ENCODE measurements at places on chromosomes 11 and 22.
A peak's percentile ranks its signal among the peaks of the same experiment; 100 is the strongest.

DNA sequence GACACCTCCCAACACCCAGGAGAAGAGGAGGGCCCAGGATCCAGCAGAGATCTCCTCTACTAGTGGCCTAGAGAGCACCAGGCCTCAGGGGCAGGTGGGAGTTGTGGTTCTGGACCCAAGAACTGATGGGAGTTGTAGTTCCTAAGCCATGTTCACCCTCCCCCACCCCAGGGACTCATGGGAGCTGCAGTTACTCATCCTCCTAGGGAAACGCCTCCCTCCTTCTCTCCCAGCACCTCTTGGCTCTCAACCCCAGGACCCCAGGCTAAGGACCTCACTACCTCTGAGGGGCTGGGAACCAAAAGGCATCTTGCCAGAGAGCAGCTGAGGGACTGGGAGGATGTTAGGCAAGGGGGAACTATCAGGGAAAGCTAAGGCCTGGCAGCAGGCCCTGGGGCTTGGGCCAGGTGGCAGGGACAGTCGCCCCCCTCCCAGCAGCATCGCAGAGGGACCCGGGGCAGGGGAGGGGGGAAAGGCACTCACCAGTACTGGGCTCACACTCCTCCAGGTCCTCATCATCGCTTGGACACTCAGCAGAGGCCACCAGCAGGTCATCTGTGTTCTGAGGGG, 28.9 kb downstream of the SLC22A12 start:
- peak; percentile 77 for DNase-seq

DNA sequence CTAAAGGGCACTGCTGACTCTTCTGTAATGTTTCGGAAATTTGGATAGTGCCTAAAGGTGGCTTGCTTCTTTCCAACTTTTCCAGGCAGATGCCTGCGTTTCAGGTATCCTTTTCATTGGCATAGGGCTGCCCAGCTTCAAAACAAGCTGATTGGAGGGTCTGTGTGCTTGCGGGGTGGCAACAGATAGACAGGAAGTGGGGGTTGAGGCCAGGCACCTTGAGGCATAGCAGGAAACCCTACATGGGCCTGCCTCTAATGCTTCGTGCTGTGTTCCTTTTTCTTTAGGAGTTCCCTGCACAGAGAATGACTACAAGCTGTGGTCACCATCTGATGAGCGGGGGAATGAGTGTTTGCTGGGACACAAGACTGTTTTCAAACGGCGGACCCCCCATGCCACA, 92.2 kb upstream of the SORL1-AS1 start:
- no peak for DNase-seq

- DNase-seq = no peak
Observed at GRCh38 chr11:123543797-123544196, 110.6 kb downstream of the SCN3B start.

- no peak for DNase-seq
Observed at GRCh38 chr11:115872416-115872815, 368.2 kb upstream of the CADM1 start.

DNA sequence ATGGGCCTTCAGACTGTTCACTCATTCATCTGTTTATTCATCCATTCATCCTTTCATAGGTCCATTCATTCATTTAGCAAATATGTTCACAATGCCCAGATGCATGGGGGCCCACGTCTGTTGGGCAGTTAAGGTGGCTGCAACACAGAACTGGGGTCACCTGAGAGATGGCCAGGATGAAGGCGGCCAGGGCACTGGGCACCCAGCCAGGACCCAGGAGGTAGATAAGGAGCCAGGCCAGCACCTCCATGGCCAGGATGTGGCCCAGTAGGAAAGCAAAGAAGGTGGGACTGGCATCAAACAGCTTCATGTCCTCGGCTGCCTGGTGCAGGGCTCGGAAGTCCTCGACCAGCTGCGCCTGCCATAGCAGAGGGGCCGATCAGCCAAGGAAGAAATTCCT, 12.2 kb downstream of the FADS3 start:
- no peak for DNase-seq

DNA sequence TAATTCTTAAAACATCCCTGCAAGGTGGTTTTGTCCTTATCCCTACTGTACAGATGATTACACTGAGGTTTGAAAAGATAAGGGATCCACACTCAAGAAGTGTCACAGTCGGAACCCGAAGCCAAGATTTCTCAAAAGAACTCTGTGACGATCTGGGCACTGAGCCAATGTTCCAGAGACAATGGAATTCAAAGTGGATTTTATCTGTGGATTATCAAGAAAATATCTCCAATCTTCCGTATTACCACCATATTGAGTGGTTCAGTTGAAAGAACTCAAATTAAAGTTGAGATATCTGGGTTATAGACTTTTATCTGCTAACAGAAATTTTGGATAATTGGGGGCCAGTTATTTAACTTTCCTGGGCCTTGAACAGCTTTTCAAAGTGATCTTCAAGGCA, 100.0 kb upstream of the GRAMD1B start:
- DNase-seq = no peak

- no peak for DNase-seq
Observed at GRCh38 chr11:11980200-11980599, 28.2 kb downstream of the DKK3 start.

GRCh38 chr22:38566726-38567504, 3.1 kb downstream of the DMC1 start:
- no peak for DNase-seq

- DNase-seq = no peak
Observed at GRCh38 chr11:29027436-29027835, 919.2 kb downstream of the METTL15 start.

DNA sequence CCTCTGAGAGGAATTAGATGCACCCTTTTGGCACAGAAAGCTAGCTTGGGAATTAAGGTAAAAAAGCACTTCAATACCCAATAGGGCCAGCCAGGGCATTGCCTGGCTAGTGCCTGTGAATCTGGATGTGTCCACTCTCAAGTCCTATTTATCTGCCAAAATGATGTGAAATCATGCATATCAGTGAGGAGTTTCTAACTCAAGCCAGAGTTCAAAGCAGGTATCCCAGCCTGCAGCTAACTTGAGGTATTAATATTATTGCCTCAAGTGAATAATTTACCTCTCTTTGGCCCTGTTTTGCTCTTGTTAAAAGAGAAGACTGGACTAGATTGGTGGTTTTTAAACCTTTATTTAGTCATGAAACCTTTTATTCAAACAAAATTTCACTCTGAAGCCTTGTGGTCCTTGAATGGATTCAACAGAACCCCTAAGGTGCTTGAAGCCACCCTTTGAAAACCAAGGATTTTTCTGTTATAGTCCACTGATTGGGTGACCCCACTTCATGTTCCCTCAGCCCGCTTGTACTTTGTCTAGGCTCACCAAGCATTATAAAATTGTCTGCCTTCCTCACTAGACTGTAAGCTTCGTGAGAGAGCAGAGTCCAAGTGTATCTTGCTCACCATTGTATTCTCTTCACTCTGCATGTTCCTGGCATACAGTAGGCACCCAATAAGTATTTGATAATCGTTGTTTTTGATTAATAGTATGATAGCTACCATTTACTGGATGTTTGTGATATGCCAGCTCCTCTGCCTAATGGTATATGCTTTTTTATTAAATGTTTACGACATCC, 4.5 kb downstream of the RNF121 start:
- DNase-seq = no peak

DNA sequence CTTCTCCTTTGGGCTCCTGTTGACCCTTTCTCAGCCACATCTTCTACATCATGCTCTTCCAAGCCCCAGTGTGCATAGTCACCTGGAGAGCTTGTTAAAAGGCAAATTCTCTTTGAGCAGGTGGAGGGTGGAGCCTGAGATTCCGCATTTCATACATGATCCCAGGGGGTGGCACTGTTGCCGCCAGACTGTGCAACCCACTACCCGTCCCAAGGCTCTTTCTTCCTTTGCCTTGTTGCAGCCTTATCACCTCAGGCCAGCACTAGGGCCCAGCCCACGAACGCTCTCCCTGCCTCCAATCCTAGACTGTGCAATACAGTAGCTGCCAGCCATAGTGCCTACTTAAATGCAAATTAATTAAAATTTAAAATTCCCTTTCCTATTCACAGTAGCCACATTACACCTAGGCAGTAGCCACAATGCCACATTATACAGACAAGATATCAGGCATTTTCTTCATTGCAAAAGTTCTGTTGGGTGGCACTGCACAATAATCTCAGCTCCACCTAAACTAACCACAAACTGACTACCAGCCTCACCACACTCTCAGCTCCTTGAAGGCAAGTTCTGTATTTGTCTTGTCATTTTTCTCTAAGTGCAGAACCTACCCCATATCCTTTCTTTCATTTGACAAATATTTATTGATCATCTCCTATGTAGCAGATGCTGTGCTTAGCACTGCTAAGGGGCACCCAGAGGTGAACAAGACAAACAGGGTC, 4.6 kb upstream of the KCNJ5 start:
- no peak for DNase-seq

GRCh38 chr22:40218723-40219294, 41.1 kb downstream of the TNRC6B start:
- DNase-seq = no peak

DNA sequence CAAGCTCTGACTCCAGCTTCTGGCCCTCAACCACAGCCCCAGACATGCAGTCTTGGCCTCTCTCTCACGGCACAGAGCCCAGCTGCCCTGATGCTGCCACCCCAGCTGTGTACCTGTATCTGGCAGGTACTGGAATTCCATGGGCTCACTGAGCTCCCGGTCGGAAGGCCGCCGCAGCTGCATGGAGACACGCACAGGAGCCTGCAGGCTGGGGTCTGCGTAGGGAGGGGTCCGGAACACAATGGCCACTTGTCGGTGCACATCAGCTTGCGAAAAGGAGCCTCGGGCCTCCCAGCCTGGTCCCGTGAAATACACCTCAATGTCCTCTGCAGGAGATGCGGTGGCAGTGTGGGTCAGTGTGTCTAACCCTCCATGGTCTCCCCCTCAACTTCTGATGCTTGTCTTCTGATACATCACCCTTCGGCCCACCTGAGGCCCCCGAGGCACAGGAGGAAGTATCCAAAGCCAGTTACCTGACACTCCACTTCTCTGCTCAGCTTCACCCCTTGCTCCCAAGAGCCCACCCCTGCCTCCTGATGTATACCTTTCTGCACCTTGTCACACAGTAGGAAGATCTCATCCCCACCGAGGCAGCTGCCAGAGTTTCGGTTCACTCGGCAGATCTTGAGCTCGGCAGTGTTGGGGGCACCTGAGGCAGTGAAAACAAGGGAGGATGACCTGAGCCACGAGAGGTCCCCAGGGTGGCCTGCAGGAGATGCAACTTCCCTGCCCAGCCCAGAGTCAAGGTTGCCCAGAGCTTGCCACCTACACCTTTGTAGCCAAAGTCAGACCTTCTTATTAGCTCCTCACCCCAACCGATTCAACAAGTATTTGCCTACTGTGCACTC, 4.3 kb downstream of the RELA start:
- no peak for DNase-seq

DNA sequence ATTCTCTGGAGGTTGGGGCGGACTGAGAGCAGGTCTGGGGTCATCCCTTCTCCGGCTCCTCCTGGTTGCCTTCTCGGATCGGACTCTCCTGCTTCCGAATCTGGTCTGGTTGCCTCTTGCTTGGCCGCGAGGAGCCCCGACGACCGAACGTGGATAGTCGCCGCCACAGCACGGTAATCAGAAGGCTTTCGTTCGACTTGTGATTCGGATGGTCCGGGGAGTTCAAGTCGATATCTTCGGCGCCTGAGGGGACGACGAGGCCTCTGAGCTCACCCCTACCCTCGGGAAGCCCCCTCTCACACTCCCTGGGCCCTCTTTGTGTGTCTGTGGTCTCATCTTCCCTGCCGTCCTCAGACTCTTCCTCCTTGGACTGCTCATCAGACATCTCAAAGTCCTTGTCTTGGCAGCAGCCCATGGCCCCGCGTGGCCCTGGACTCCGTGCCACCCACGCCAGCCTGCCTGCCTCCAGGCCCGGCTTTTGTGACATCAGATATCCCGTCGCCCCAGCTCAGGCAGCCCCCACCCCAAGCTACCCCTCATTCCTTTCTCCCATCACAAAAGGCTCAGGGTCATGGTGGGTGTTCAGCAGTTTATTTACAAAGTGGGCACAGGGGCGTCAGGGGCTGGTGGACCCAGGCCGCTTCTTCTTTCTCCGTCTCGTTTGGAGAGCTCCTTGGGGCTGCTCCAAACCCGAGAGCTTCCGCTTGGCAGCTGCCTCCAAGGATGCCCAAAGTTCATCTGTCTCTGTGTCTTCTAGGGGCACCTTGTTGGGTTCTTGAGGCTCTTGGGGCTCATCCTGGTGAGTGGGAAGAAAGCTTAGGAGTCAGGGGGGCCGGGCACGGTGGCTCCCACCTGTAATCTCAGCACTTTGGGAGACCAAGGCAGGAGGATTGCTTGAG, at the start of gene TEX54:
TEX54 (minus strand) TSS at position 506 of the 899 bp plus-strand sequence.
- no peak for DNase-seq

DNA sequence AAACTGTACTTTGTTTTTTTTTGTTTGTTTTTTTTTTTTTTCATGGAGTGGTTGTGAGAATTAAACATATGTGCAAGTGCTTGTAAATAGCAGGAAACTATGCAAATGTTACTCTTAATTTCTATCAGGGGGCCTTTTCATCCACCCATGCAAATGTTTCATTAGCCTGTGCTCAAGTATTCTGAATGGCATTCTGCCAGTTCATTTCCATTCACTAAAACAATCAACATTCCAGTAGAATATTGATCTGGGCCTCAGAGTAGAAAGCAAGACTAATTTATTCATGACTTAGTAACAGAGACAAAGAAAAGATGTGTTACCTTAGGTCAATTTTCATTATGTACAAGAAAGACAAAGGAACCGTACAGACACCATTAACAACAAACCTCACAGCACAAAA, 971.4 kb downstream of the DLG2 start:
- DNase-seq = no peak

DNA sequence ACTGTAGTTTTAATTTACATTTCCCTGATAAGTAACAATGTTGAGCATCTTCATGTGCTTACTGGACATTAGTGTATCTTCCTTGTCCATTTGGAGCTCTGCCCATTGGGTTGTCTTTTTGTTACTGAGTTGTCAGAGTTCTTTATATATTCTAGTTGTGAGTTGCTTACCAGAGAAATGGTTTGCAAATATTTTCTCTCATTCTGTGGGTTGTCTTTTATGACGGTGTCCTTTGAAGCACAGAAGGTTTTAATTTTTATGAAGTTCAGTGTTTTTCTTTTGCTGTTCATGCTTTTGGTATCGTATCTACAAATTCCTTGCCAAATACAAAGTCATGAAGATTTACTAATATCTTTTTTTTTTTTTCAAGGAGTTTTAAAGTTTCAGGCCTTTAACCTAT, 42.4 kb downstream of the ZBTB44 start:
- no peak for DNase-seq

GRCh38 chr11:120290956-120291355, 34.1 kb upstream of the TLCD5 start:
- no peak for DNase-seq

DNA sequence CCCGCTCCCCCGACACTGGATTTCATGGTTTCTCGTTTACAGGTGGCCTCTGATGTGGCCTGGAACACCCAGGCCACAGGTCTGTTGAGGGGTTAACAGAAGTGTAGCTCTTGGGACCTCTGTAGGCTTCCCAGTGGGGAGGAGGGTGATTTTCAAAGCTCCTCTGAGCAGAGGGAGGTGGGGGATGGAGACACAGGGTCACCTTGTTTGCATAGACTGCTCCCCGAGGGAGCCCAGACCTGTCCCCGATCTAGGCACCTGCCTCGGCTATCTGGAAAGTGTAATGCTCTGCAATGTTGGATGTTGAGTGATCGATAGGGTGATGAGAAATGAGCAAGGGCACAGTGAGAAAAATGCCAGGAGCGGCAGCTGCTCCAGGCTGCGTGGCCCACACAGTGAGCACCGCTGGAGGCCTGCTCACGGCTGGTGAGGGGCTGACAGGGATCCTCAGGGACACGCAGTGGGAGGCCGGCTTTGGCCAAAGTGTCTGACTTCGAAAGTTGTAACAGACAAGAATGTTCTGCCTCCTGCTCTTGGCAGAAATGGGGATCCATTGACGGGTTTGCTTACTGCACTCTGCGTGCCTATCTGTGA, 594.1 kb downstream of the BRD1 start:
- no peak for DNase-seq

GRCh38 chr11:130179396-130180306, 20.1 kb downstream of the ST14 start:
- peak; percentile 52 for DNase-seq
